ENCODE measurements at places on chromosomes 1 and 21. TPM values are rescaled to one million over a fixed set of nuclear protein-coding genes. Genes with fewer than 3 reads are reported as not detected.

The LRIG2 gene
- 7.8 TPM for total RNA-seq

The ATF6 gene
- total RNA-seq: 12.6 TPM

The FAM3B gene
- total RNA-seq: not detected

The KCNE2 gene
- total RNA-seq: not detected

The AGPAT3 gene
- total RNA-seq: 93.4 TPM

The FLG2 gene
- not detected for total RNA-seq

The CYP4A22 gene
- not detected for total RNA-seq

DNA sequence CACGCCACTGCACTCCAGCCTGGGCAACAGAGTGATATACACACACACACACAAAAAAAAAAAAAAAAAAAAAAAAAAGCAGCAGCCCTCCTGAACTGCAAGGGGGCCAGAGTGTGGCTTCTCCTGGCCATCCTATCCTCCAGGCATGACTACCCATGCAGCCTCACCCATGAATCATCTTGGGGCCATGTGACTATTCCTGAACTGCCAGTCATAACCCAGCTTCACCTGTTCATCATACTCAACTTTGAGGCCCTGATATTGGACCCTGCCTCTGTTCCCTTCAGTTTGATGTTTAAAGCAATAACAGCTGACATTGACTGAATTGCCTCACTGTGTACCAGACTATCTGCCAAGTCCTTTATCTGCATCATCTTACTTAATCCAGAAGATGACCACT lies 2.8 kb upstream of the HPCAL4 start:
- DNase-seq: no peak

DNA sequence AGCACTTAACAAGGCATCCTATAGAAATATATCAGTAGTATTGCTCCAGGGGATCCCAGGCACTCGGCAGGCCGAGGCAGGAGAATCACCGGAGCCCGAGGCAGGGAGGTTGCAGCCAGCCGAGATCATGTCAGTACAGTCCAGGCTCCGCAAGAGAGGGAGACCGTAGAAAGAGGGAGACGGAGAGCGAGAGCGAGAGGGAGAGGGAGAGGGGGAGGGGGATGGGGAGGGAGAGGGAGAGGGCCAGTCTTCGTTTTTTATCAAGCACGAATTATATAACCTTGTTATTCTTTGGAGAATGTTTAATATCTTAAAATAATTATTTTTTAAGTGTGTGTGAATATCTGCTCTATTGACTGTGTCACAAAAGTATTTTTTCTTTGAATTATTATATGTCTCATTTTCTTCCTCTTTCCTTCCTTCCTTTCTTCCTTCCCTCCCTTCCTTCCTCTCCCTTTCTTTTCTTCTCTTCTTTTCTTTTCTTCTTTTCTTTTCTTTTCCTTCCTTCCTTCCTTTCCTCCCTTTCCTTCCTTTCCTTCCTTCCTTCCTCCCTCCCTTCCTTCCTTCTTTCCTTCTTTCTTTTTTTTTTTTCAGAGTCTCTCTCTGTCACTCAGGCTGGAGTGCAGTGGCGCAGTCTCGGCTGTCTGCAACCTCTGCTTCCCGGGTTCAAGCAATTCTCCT lies 233.7 kb downstream of the SRGAP2C start:
- no peak for DNase-seq

- no peak for DNase-seq
Observed at GRCh38 chr1:219806642-219807041, 121.7 kb downstream of the SLC30A10 start.

- DNase-seq: peak; percentile 78
Observed at GRCh38 chr1:23417570-23417969, 7.0 kb downstream of the TCEA3 start.

- DNase-seq: no peak
Observed at GRCh38 chr1:147762233-147763024, 2.0 kb upstream of the GJA5 start.

GRCh38 chr1:30779294-30780071 lies 21.9 kb upstream of the LAPTM5 start:
- peak; percentile 92 for DNase-seq

DNA sequence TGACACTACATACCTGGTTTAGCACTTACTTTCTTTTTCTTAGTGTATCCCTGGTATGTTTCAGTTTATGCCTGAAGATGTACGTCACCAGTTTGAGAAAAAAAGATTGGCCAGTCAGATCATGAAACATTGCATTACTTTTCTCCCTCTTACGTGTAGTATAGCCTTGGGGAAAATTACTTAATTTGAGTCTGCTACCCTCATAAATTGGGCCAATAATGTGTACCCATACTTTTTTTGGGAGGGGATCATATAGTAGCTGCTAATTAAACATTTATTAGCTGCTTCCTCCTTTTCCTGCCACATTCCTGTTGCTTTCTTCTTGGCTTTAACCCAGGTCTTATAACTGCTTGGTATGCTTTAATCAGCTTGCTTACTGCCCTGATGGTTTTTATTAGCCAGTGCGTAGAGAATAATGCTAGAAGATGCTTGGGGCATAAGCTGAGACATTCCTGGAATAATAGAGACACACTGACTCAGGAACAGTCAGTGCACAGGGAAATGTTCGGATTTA lies 32.1 kb downstream of the RABGAP1L start:
- DNase-seq: no peak

DNA sequence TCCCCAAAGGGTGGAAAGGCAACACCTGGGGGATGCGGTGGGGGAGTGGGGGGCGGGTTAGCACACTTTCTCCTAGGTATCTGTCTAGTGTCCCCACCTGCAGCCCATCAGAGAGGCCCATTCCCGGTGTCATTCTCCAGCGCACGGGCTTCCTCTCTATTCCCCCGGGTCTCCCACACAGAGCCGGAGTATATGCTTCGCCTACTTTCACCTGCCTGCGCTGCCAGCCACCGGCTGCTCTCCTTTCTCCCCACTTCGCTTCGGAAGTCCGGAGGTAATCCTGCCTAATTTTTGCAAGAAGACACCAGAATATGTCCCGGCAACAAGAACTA lies 852 bp downstream of the RGS7 start:
- no peak for DNase-seq

DNA sequence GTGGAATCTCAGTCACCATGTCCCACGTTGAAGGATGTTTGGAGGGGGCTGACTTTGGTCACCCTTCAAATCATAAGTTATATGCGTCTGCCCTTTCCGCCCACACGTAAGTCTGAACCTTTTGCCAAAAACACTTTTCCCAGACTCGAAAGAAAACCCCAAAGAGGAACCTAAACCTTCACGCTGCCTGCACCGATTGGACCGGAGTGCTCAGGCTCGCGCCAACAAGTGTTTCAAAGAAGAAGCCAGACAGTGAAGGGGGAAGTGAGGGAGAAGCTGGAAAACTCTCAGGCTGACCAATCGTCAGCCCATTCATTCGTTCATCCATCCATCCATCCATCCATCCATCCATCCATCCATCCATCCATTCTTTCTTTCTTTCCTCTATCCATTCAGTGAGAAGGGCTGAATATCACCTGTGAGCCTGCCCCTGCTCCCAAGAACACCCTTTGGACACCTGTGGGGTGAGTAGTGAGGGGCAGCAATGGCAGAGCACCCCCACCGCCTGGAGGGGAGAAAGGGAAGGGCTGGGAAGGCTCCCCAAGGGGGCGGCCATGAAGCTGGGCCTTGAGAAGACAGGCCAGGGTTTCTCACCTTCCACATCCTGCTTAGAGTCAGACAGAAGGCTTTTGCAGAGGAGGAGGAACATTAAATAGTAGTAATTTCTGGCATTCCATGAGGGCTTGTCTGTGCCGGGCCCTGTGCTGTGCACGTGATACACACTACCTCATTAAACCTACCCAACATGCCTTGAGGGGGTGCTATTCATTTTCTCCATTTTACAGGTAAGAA lies 27.1 kb upstream of the RUNX3 start:
- no peak for DNase-seq

DNA sequence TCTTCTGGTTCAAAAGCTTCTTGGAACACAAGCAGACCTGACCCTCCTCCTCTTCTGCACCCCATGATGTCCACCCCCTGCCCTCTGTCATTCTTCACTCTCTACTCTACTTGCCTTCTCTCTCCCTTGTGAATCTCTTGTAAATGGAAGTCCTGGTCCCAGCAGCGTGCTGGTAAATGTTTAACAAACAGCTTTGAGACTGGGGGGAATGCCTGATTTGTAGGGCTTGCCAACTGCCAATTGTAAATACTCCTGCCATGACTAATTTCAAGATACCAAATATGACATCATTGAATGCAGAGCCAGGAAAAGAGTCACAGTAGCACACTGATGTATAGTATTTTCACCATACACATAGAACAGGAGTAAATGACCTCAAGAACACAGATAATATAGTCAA lies 40.9 kb upstream of the LRRN2 start:
- no peak for DNase-seq

- DNase-seq: peak; percentile 58
Observed at GRCh38 chr1:15353839-15354579, 55.7 kb upstream of the EFHD2 start.

DNA sequence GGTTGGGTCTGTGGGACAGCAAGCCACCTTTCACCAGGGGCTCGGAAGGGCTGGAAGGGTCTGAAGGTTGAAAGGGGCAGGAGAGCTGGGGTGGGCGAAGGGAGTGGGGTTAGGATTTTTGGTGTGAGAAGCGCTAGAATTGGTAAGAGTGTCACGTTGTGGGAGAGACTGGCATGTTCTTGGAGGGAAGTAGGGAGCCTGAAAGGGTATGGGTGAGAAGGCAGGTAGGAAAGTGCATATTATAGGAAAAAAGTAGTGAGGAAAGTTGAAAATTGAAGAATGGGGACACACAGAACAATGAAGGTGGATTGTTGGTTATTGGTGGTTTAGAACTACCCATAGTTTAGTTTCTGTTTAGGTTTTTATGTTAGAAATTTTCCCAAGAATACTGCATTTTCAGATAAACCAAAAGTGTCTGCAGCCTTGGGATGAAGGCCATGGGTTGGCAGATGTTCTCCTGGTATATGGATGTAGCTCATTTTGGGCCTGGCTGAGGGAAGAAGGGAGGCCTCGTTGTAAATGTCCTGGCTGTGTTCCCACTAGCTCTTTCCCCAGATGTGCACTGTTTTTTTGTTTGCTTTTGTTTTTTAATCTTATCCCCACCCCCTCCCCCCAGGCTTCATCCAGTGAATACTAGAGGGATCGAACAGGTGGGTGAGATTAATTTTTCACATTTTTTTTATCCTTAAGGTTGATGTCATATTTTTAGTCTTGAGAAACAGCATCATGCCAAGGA lies 1.2 kb downstream of the LRRC42 start:
- no peak for DNase-seq

GRCh38 chr1:40766017-40766416 lies 17.6 kb upstream of the KCNQ4 start:
- no peak for DNase-seq

GRCh38 chr1:227558732-227559262 lies 4.6 kb upstream of the ZNF678 start:
- DNase-seq: peak; percentile 66

DNA sequence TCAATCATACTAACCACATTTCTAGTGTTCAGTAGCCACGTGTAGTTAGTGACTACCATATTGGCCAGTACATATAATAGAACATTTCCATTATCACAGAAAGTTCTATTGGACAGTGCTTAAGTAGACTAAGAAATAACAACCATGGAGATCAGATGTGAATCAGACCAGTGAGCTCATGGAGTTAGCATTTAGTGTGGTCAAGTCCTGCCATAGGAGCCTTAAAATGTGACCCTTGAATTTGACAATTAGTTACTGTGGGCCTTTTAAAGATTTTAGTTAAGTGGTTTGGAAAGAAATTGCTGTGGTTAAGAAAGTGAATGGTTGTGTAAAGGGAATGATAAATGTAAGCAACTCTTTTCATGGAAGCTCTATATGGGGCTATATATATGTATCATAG lies 123.4 kb downstream of the POU2F1 start:
- DNase-seq: no peak

DNA sequence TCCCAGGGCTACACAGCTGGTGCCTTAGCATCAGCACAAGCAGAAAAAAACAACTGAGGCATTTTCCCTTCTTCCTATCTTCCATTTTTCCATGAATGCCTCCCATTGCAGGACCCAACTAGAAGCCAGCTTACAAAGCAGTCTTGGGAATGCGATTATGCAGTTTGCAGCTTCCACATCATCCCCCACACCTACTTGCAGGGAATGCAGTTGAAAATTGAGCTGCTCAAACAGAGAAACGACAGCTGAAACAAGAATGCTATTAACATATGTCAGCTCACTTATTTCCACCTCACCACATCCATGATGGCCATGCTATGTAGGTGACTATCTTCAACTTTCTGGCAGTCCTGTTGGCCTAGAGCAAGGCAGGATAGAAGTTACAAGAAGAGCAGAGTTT lies 150.6 kb upstream of the KCTD3 start:
- DNase-seq: no peak

DNA sequence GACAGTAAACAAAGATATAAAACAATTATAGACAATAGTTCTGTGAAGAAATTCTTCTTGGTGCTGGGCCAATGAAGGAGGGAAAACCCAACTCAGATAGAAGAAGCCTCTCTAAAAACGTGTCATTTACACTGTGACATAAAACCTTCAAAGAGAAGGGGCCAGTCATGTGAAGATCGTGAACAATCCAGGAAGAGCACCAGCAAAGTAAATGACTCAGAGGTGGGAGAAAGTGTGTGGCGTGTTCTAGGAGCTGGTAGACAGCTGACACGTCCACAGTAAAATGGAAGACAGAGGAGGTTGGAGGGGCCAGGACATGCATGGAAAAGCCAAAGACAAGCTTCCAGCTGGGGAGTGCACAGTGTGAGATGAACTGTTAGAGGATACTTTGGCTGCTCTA lies 143.6 kb downstream of the VAV3 start:
- no peak for DNase-seq

GRCh38 chr1:97461782-97462181 lies 459.1 kb downstream of the DPYD start:
- no peak for DNase-seq

- no peak for DNase-seq
Observed at GRCh38 chr1:243407284-243408018, 151.6 kb downstream of the SDCCAG8 start.

DNA sequence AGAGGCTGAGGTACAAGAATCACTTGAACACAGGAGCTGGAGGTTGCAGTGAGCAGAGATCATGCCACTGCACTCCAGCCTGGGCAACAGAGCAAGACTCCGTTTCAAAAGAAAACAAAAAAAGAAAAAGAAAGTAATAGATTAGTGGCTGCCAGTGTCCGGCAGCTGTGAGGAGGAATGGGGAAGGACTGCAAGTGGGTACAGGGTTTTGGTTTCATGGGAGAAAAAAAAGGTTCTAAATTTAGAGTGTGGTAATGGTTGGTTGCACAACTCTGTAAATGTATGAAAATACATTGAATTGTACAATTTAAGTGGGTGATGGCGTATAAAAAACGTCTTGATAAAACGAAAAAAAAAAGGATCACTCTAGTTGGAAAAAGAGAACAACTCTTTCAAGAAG lies 6.7 kb downstream of the TAF1A start:
- DNase-seq: no peak

- DNase-seq: peak; percentile 98
Observed at GRCh38 chr1:26035203-26035958, 10.5 kb downstream of the SLC30A2 start.

GRCh38 chr1:95982711-95983110 lies 738.9 kb upstream of the PTBP2 start:
- no peak for DNase-seq

Data from Right ventricle myocardium inferior (tissue), 1 donor.